Myocyte (in vitro differentiated cells): ENCODE measurements at places on chromosomes 13 and 19. TPM values are rescaled to one million over a fixed set of nuclear protein-coding genes. Genes with fewer than 3 reads are reported as not detected.

Gene HIF3A
- not detected in 2 replicates for total RNA-seq

Gene ZNF526
- 6.6 and 7.1 TPM in 2 replicates for total RNA-seq

Gene ANKLE1
- total RNA-seq: 0.27 and 0.36 TPM in 2 replicates

Gene COL4A2
- total RNA-seq: 71.7 and 77.6 TPM in 2 replicates

Gene SOHLH2
- 23.7 and 125 TPM in 2 replicates for total RNA-seq

Gene CEACAM7
- total RNA-seq: not detected in 2 replicates

Gene GPR4
- total RNA-seq: not detected in 2 replicates

Gene ZNF480
- 6.6 and 8.3 TPM in 2 replicates for total RNA-seq

Gene OR10H1
- not detected in 2 replicates for total RNA-seq

Gene ITM2B
- total RNA-seq: 187 and 214 TPM in 2 replicates

Gene OXGR1
- not detected in 2 replicates for total RNA-seq

Gene THSD1
- total RNA-seq: 27.1 and 29.0 TPM in 2 replicates

Gene CA11
- 1.5 and 2.0 TPM in 2 replicates for total RNA-seq

Gene GPR12
- not detected in 2 replicates for total RNA-seq

Gene DCT
- total RNA-seq: 0.13 TPM in 1 of 2 replicates, not detected in the other

Gene KLF1
- total RNA-seq: not detected in 2 replicates

Gene HRC
- total RNA-seq: 375 and 578 TPM in 2 replicates
